Glutamatergic neuron (in vitro differentiated cells): ENCODE measurements at places on chromosomes 11 and 22. TPM values are rescaled to one million over a fixed set of nuclear protein-coding genes. Genes with fewer than 3 reads are reported as not detected.

DNA sequence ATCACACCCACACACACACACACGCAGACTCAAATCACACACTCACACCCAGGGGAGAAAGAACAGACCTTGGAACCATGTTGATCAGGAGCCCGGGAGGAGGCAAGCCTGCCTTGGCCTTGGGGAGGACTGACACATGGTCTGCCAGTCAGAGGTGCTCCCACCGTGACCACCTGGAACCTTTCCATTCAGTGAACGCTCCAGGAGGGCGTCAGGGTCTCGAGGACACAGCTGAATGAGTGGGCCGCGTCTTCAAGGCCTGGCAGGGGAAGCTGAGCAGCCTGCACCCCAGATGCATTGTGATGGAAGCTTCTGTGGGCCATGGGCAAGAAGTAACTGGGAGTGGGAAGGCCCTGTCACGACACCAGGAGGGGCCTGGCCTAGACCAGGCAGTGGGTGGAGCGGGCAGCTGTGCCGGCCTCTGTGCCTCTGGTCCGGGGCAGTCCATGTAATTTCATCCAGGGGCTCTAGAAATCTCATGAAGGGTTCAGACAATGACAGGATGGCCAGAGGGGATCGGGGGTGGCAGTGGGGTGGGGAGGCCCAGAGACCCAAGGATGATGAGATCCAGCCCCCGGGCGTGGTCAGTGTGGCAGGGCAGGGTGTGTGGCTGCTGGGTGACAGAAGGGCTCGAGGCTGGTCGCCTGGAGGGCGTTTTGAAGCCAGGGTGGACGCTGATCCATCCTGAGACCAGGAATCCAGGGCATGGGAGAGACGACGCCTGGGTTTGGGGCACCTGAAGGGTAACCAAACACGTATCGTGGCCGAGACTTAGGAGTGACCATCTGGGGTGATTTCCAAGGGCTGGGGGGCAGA lies 53.7 kb downstream of the IGF2 start:
- no peak for DNase-seq

GRCh38 chr11:22566293-22566692 lies 59.3 kb downstream of the FANCF start:
- no peak for DNase-seq

DNA sequence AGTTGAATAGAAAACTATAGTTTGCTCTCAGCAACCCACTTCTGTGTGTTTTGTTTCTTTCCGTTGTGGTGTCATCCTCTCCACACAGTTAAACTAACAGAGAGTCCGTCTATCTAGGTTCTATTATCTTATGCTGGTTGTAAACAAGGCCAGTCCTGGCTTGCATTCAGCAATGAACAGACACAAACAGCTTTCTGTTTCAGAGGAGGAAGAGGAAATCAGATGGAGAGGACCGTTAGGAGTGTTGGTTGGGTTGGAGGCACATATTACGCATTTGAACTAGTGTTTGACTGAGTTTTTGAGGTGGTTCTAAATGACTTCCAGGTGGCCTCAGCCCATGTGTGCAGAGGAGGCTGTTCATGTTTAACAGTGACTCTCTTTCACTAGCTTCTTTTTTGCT lies 129.5 kb upstream of the SORL1-AS1 start:
- DNase-seq = no peak

GRCh38 chr11:125976156-125976555 lies 30.3 kb downstream of the VSIG10L2 start:
- no peak for DNase-seq

GRCh38 chr11:85182441-85183387 lies 444.4 kb downstream of the DLG2 start:
- no peak for DNase-seq

DNA sequence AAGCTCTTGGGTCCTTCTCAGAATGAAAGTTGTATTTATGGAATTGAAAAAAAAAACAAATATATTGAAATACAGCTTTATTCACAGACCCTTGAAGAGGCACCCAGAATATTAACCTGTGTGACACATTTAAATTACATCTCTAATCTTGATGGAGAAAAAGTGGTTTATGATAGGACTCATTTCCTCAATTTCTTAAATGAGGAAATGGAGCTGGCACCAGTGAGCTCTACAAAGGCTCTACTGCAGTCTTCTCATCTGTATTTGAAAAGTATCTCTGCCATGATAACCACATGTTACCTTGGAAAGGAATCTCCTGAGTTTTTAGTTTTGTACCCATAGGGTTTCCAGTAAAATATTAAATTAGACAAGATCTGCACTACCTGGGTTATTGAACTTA lies 186.5 kb downstream of the HIPK3 start:
- DNase-seq = no peak

DNA sequence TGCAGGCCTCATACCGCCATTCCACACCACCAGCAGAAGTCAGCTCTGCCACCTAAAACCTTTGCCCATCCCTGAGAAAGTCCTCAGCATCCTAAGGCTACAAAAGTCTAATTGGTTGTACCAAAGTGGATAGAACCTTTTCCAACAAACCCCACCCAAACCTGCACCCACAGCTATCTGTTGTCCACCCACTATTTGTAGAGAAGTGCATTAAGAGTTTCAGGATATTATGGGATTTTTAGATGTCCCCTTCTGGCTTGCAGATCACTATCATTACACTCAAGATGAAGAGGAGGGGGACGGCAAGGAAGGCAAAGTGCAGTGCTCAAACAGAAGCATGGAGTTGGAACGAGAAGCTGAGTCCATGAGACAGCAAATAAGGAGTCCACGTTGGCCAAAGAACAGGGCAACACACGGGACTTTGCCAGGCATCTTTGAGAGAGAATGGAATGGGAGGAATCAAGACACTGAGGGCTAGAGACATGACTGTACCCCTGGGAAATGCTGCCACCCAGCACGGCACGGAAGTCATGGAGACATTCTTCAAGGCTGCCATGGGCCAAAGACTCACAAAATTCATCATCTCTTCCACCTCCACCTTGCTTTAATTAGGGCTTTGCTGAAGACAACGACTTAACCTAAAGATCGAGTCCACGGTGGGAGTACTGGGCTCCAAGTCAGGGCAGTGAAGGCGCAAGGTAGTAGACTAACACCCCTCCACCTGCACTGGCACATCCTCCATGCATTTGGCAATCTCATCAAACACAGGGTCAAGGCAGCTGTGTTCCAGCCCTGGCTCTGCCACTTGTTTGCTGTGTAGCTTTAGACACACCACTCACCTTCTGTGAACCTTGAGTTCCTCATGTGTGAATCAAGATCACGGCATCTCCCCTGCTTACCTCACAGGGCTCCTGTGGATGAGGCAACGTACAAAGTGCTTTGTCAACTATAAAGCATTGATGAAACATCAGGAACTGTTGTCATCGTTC lies 112.9 kb upstream of the TMEM45B start:
- no peak for DNase-seq

DNA sequence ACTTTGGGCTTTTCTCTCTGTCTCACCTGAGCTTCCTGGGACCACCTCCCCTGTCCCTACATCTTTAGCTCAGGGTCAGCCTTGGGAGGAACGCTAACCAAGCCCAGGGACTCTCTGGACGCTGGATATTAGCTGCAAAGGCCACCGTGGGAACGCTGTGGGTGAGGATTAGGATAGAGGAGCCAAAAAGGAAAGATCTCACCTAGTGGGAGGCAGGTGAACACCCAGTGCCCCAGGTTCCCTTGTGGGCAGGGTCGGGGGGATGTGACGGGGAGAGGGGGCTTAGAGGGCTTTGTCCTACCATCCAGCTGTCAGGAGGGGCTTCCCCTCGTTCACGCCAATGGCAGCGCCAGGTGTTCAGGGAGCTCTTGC lies 50.2 kb downstream of the LINC01488 start:
- no peak for DNase-seq

DNA sequence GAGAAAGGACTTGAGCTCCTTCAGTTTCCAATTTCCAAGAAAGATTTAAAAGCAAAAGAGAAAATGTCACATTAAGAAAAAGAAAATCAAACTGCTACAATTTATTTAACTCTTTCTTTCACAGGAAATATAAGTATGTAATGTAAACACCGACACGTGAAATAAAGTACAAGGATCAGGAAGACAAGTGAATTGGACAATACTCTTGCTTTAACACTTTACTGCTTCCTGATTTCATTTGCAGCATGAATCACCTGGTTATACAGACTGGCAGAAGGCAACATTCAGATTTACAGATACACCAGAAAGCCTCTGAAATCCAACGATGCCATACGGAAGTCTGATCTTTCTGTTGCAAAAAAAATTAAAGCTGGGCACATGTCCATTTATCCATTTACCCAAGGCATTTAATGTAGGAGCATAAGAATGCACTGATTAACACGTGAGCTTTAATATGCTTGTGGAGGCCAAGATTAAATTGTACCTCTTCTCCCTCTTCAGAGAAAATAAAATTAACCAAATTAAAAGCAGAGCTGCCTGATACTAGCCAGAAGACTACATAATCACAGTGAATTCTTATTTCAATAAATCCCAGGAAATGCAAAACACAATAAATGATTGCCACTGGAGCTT lies 16.0 kb upstream of the PPP2R1B start:
- DNase-seq = no peak

DNA sequence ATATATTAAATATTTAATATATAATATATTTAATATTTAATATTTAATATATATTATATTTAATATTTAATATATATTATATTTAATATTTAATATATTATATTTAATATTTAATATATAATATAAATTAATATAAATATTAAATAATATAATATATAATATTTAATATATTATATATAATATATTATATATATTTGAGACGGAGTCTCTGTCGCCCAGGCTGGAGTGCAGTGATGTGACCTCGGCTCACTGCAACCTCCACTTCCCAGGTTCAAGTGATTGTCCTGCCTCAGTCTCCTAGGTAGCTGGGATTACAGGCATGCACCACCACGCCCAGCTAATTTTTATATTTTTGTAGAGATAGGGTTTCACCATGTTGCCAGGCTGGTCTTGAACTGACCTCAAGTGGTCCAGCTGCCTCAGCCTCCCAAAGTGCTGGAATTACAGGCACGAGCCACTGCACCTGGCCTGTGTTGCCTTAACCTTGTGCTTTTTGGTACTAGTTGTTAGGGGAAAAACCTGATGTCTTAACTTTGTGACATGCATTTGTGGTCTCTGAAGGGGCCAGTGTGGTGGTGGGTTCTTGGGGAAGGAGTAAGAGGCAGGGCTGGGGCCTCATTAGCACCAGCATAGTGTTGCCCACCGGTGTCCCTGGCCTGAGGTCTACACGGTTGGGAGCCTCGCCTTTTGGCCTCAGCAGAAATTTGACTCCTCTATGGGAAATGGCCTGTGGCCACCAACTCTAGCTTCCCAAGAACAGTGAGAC lies 16.6 kb downstream of the SEC14L3 start:
- no peak for DNase-seq

DNA sequence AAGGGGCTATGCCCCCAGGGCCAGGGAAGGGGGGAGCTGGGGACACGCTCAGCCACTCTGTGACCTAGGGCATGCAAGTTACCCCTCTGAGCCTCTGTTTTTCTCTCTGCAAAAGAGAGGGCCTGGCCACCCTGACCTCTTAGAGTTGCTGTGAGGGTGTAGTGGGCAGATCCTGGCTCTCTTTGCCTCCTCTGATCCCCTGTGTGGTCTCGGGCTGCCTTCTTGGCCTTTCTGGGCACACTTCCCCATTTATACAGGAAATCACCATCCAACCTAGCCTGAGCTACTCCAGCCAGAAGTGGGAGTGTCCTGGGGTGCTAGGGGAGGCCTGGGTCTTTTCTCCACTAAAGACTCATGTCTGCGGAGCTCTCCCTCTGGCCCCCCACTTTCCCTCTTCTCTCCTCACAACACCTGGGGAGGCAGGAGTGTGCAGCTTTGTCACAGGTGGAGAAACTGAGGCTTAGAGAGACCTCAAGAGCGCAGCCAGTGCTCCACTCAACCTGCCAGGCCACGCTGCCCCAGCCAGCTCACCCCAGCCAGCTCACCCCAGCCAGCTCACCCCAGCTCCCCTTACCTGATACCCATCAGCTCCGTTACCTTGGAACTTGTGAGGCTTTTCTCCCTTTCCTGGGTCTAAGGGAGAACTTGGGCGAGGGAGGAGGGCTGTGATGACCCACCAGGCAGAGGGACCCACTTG lies 1.4 kb downstream of the AIFM3 start:
- DNase-seq = no peak

- no peak for DNase-seq
These were observed 110.9 kb downstream of the KCNC1 start for GRCh38 chr11:17845431-17845881.

The MS4A3 gene
- total RNA-seq = not detected

The LUZP2 gene
- total RNA-seq = 0.96 TPM
